ENCODE measurements at places on chromosomes 7 and 10. TPM values are rescaled to one million over a fixed set of nuclear protein-coding genes. Genes with fewer than 3 reads are reported as not detected.

Gene AEBP1
- 77.0 TPM for total RNA-seq

Gene METTL27
- total RNA-seq: not detected

Gene ZNF394
- total RNA-seq: 35.6 TPM

Gene CRPPA
- total RNA-seq: 12.3 TPM

Gene VWA2
- 2.2 TPM for total RNA-seq

Gene MSMB
- not detected for total RNA-seq

Gene OR6V1
- 1.7 TPM for total RNA-seq

Gene WIPF3
- 7.5 TPM for total RNA-seq

Gene MCM7
- 21.7 TPM for total RNA-seq

Gene TRIP6
- 45.5 TPM for total RNA-seq

Gene RPEL1
- total RNA-seq: 3.9 TPM

Gene NUTM2A
- total RNA-seq: not detected

Gene RARRES2
- total RNA-seq: 62.1 TPM

Gene SORCS1
- total RNA-seq: 5.8 TPM

Gene PRKG1
- total RNA-seq: 144 TPM

Gene CPN1
- not detected for total RNA-seq

Data from umbilical cord (tissue), 2 donors.